GF-D8 (cell line): ENCODE measurements at places on chromosomes 2 and 18.

DNA sequence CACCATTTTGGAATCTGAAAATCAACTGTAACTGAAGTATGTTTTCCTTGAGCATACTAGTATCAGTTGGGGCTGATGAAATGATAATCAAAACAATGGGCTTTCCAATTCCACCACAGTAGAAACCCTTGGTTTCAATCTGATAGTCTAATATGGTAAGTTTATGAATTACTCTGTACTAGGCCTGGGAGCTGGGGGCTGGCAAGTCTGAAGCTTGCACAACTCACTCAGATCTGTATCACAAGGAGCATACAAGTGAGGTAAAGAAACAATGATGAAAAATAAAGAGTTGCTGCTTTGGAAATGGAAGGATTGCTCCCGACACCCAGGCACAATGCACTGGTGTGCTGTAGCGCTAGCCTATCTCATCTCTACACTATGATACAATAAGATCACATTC is 19.4 kb downstream of the ZEB2 start:
- DNase-seq: no peak

- DNase-seq: no peak
Measured at GRCh38 chr2:97355176-97355575, 234.5 kb downstream of the ANKRD36B start.

GRCh38 chr2:73156539-73157124 is 43.9 kb upstream of the RAB11FIP5 start:
- DNase-seq: no peak

DNA sequence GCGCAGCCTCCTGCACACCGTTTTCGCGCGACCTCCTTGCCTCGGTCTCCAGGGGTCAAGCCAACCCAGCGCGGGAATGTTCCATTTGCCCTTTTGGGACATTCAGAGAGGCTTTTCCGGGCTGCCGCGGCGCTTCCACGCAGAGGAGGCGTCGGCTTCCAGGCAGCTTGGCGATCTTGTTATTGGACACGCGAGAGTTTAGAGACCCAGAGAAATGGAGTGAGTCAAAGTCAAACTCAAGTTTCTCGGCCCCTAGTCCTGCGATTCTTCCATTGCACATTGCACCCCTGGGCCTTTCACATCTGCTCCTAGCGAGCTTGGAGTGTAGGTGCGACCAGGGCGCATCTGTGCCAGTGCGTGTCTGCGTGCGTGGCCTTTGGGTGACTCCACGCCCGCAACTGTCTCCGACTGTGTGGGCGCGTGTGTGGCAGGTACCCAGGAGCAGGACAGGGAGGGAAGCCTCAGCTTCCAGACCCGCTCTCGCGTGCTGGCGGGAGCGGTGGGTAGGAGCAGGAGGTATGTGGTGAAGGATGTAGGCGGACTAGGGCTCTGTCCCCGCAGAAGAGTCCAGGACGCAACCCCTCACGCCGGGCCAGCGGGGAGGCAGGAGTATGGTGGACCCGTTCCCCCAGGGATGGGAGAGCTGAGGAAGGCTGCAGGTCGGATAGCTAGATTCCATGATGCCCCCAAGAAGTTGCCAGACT is 13.5 kb downstream of the SIX3 start:
- DNase-seq: no peak
